ENCODE measurements at places on chromosomes 2 and 18.

- no peak for DNase-seq
Observed at GRCh38 chr2:223725494-223725893, 111.9 kb downstream of the AP1S3 start.

GRCh38 chr2:151260573-151261230 lies 961 bp downstream of the RBM43 start:
- peak; percentile 50 for DNase-seq

DNA sequence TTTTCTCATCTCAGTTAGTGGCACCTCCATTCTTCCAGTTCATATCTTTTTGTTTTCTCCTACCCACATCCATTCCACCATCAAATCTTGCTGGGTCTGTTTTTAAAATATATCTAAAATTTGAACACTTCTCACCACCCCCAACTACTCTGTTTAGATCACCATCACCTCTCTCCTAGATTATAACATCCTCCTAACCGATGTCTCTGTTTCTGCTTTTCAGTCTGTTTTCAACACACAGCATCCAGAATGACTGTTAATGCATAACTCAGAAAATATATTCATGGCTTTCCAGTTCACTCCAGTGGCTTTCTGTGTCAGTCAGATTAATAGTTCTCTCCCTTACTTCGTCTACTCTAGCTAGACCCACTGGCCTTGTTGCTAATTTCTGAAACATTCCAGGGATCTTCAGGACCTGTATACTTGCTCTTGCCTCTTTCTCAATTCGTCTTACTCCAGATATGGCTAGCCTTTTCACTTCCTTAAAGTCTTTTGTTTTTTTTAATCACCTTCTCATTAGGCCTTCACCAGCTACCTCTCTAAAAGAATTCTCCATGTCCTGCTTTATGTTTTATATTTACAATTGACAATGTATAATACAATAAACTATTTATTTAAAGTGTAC lies 105.3 kb downstream of the COMMD1 start:
- no peak for DNase-seq

DNA sequence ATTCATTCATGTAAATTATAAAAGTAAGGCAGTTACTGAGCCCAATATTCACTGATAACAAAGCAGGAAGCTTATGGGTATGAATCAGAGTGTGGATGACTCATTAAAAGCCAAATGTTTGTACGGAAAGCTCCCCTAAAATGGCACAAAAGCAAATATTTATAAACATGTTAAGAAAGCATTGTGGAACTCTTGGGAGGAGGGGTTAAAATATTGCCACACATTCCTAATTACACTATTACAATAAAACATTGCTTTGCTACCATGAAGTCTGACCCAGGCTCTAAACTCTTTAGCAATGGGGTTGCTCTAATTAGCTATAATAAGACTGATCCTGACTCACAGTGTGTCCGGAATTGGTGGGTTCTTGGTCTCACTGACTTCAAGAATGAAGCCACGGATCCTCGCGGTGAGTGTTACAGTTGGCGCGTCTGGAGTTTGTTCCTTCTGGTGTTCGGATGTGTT lies 110.9 kb downstream of the NAB1 start:
- no peak for DNase-seq

DNA sequence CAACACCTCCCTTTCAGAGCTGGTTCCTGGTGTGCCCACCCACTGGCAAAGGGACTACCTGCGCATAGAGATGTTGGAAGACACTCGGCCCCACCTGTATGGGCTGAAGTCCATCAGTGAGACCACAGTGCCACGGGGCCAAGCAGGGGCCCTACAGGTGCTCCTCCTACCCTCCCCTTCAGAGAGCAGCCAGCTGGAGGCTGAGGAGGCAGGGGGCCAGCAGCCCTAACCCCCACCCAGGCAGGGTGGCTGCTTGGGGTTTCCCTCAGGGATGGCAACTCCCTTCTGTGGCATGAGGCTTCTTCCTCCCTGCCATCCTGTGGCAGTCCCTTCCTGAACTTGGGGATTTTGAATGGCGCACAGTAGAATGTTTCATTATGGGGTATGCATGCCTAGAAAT lies 125.3 kb downstream of the NCK2 start:
- no peak for DNase-seq

DNA sequence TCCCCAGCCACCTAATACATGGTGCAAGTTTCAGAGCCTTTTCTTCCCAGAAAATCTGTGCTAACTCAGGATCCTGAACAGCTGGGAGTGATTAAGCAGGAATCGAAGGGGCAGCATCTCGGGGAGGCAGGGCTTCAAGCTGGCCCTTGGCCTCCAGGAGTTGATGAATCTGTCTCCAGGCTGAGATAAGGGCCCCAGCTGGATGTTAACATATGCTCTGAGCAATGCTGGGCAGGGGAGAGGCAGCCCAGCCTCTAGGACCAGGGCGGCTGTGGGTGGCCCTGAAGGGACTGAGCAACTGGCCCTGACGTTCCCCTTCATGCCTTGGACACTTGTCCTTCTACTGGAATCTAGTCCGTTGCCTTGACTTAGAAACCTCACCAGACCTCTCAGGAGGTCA lies 84.1 kb upstream of the EPC2 start:
- no peak for DNase-seq

DNA sequence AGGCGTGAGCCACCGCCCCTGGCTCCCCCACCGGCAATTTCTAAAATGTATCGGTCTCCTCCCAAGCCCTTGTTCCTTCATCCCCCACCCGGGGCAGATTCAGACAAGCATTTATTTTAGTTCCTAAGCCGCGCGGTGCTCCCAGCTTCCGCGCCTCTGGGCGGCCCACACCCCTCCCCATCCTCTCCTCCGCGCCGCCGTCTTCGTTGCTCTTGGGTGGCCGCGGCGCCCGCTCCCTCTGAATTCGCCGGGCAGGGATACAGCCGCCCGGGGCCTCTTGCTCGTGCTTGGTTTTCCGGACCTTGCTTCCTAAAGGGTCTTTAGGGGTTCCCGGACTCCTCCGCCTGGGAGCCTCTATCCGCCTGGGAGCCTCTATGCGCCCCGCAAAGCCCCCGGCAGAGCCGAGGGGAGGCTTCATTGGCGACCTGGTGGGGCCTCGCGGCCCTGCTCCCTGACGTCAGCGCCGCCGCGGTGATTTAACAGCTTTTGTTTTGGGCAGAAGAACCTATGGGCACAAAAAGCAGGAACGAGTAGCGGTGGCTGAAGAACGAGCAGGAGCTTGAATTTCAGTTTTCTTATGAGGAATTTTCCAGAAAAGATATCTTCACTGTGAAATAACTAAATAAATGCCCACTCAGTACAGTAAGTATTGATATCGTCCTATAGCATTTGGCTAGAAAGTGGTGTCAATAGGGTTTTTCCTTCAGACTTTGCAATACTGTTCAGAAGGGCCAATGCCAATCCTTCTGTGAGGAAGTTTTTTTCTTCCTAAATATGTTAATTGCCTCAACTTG lies 37.3 kb downstream of the PRKRA start:
- peak; percentile 73 for DNase-seq

GRCh38 chr18:74876630-74877243 lies 279.1 kb downstream of the ZNF407 start:
- no peak for DNase-seq

- DNase-seq = no peak
Observed at GRCh38 chr18:42620657-42621056, 494.8 kb downstream of the RIT2 start.

DNA sequence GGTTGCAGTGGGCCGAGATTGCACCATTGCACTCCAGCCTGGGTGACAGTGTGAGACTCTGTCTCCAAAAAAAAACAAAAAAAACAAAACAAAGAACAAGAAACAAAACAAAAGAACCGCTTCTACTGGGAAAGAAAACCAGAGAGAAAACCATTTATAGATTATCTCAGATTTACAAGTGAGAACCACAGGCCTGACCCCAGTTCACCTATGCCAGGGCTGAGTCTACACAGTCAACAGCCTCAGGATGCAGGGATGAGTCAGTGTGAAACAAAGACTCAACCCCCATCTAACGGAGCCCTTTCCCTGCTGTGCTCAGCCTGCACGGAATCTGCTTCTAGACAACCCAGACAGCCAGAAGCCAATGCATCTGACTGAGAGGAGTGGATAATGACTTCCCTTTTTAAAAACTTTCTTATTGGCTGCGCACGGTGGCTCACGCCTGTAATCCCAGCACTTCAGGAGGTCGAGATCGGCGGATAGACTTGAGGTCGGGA lies 25.5 kb upstream of the YWHAQ start:
- peak; percentile 64 for DNase-seq

DNA sequence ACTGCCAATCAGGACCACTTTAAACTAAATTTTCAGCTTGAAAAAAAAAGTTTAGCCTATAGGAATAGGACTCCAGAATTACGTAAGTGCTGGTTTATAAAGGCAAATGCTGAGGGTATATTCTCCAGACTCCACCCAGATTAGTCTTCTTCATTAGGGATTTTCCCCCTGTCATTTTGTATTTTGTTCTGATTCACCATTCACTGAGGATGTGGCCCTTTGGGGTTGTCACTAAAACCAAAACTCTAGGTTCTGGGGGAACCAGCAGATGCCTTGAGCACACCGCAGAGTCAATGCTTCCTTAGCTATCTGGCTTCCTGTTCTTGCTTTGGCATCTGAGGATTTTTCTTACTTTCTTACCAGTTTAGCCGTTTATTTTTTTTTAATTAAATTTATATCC lies 10.5 kb downstream of the SCYGR4 start:
- DNase-seq = no peak

Measured in CD4-positive, alpha-beta T cell treated with Interleukin-12 subunit alpha and Interleukin-12 subunit beta, for 1 hour (primary cell).